Hematopoietic multipotent progenitor cell treated with erythropoietin and hydrocortisone succinate and interleukin-3 and kit ligand, for 4 days (in vitro differentiated cells): ENCODE measurements at places on chromosomes 12 and 14.

DNA sequence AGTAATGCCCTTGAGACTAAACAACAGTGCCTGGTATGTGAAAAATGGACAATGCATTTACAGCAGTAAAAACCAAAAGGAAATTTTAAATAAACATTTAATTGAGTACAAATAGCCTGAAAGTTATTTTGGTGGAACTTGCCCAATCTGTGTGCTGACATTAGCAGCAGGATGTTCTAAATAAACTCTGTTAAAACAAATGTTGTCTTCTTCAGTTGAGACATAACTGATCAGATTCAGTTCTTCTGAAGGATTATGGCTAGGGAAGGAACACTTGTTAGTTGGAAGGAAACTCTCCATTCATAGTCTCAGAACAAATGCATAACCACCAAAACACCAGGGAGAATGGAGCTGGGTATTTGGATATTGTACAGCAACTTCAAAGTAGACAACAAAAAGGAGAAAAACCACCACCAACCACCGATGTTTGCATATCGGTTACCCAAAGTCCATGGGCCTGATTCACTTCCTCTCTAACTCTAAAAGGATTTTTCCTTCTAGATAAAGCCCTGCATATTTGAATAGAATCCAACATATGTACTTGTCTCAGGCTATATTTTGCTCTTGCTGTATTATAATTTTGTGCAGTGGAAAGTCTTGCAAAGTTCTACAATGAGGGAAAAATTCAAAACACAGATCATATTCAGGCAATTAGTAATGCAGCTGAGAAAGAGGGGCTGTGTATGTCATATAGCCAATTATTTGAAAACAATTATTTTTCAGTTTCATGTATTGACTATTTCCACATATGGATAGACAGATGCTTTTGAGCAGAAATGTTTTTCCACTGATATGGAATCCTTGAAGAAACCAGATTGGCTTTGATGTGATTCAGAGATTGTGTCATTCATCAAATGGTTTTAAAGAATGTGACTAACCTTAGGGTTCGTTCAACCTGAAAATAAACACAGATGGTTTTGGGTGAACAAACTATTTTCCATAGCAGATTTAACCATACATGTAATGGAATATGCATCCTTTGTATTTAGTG lies 152.2 kb upstream of the BMP4 start:
- DNase-seq, result no peak

GRCh38 chr14:31297701-31298344 lies 90.2 kb upstream of the HECTD1 start:
- DNase-seq, result no peak

- no peak for DNase-seq
Observed at GRCh38 chr14:103949131-103949790, 6.9 kb upstream of the RD3L start.

- DNase-seq, result no peak
Observed at GRCh38 chr14:104047761-104048160, 37.7 kb upstream of the ASPG start.

GRCh38 chr14:93732524-93732923 lies 55.8 kb downstream of the PRIMA1 start:
- no peak for DNase-seq

DNA sequence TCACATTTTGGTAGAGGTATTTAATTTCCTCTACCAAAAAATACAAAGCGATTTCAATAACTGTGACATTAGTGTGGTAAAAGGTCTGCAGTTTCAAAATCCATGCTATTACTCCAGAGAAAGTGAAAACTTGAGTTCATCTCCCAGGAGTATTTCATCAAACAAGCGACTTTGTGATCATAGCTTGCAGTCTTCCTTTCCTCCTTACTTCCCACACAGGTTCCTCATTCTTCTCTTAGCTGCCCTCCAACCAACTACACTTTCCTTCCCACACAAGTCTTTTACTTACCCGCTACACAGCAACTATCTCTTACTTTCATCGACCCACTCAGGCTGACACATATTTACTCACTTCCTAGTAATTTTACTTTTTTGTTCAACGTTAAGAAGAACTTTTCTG lies 413.4 kb upstream of the USP15 start:
- DNase-seq, result no peak
